ENCODE measurements at places on chromosomes 1 and 21. TPM values are rescaled to one million over a fixed set of nuclear protein-coding genes. Genes with fewer than 3 reads are reported as not detected.

Gene CR2
- not detected for total RNA-seq

Gene ALX3
- not detected for total RNA-seq

Gene PRRC2C
- total RNA-seq, result 76.5 TPM

Gene REN
- total RNA-seq, result under 0.01 TPM

Gene RIMKLA
- 0.06 TPM for total RNA-seq

Gene SPATA6
- total RNA-seq, result 1.6 TPM

Gene CFHR4
- total RNA-seq, result not detected

Gene HEYL
- total RNA-seq, result 0.32 TPM

Gene PLA2G2F
- not detected for total RNA-seq

Gene C1orf185
- not detected for total RNA-seq

Gene LAX1
- total RNA-seq, result under 0.01 TPM

Gene WNT2B
- 4.1 TPM for total RNA-seq

Gene GUCA2A
- not detected for total RNA-seq

Gene FCRL2
- total RNA-seq, result not detected

Gene CYP4X1
- 0.65 TPM for total RNA-seq

Gene CRP
- total RNA-seq, result not detected

Gene GJA8
- total RNA-seq, result not detected

Gene ZBTB8OS
- total RNA-seq, result 24.3 TPM

Gene CELA3A
- total RNA-seq, result not detected

Gene ANP32E
- total RNA-seq, result 26.1 TPM

Gene SPATA45
- total RNA-seq, result not detected

Gene IL22RA1
- total RNA-seq, result not detected

Gene KRTAP22-2
- not detected for total RNA-seq

Gene FCRL4
- total RNA-seq, result not detected

Gene S1PR1
- 169 TPM for total RNA-seq

Gene CLK2
- total RNA-seq, result 45.7 TPM

Gene DMRTB1
- not detected for total RNA-seq

Gene FCMR
- not detected for total RNA-seq

Gene SMIM11
- total RNA-seq, result 14.1 TPM

Gene NID1
- 261 TPM for total RNA-seq

Gene OPTC
- not detected for total RNA-seq

Gene CELA3B
- not detected for total RNA-seq

Gene NHLH1
- total RNA-seq, result 0.06 TPM

Gene AK4
- 5.5 TPM for total RNA-seq

Gene IL19
- total RNA-seq, result not detected

Gene CFHR5
- total RNA-seq, result not detected

Gene LCE1C
- total RNA-seq, result not detected

Gene CLEC20A
- not detected for total RNA-seq

Gene EFNA4
- 4.2 TPM for total RNA-seq

Gene FCRL1
- total RNA-seq, result not detected

Gene KIF2C
- 26.4 TPM for total RNA-seq

Gene MIXL1
- total RNA-seq, result 0.06 TPM

Gene CFAP107
- not detected for total RNA-seq

Gene C8A
- not detected for total RNA-seq

Gene H3-3A
- 160 TPM for total RNA-seq

Gene ATAD3C
- not detected for total RNA-seq

Gene SNX7
- total RNA-seq, result 35.6 TPM

Gene NLRP3
- 0.31 TPM for total RNA-seq

Gene CR1L
- not detected for total RNA-seq

Gene CSF3R
- total RNA-seq, result not detected

Gene LENEP
- total RNA-seq, result not detected

Gene TMIGD3
- not detected for total RNA-seq

Gene AMY1C
- total RNA-seq, result not detected

Gene RPL11
- total RNA-seq, result 1,406 TPM

All from bladder microvascular endothelial cell (primary cell).